Stimulated activated CD4-positive, alpha-beta T cell treated with anti-CD3 and anti-CD28 coated beads, Interleukin-15, amount 100 ng/mL, for 1 hour (primary cell): ENCODE measurements at places on chromosomes 12 and 14.

- no peak for DNase-seq
Measured at GRCh38 chr14:98513558-98513957, 758.4 kb downstream of the BCL11B start.

GRCh38 chr14:60735416-60735815 is 855 bp downstream of the MNAT1 start:
- no peak for DNase-seq

- DNase-seq, result no peak
Measured at GRCh38 chr12:11794751-11795150, 145.3 kb downstream of the ETV6 start.

DNA sequence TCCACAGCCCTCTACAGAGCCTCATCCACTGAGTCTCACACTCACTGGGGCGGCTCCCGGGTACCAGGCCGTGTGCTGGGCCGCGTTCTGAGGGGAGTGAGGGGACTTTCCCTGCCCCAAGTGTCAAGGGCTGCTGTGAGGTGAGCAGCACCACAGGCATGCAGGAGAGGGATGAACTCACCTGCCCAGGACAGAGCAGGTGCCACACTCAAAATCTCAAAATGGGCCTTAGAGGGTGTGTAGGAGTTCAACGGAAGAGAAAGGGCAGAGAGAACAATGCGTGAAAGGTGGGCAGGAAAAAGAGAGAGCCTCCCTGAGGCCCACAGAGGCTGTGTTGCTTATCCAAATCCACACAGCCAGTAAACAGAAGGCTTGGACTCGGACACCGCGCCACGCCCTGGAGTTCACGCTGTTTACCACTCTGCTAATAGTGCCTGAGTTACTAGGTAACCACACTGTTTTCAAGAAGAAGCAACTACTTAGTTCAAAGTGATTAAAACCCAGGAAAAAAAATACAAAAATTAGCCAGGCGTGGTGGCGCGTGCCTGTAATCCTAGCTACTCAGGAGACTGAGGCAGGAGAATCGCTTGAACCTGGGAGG is 32.7 kb downstream of the TSPAN11 start:
- DNase-seq, result no peak

- DNase-seq, result no peak
Measured at GRCh38 chr14:104341532-104342434, 203.4 kb downstream of the KIF26A start.
